ENCODE measurements at places on chromosomes 2 and 18. TPM values are rescaled to one million over a fixed set of nuclear protein-coding genes. Genes with fewer than 3 reads are reported as not detected.

DNA sequence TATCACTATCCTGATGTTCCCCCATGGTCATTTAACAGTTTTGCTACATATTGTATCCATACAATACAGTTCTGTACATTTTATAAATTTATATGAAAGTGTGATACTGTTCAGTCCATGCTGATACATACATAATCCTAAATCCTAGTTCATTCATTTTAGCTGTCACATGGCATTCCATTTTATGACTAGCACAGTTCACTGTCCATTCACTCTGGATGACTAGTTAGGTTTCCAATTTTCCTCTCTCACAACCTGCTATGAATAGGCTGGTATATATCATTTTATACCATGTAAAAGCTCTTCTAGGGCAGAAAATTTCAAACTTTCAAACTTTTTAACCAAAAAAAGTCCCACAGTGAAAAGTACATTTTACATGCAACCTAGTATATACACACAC lies 15.2 kb downstream of the SMAD2 start:
- no peak for DNase-seq

DNA sequence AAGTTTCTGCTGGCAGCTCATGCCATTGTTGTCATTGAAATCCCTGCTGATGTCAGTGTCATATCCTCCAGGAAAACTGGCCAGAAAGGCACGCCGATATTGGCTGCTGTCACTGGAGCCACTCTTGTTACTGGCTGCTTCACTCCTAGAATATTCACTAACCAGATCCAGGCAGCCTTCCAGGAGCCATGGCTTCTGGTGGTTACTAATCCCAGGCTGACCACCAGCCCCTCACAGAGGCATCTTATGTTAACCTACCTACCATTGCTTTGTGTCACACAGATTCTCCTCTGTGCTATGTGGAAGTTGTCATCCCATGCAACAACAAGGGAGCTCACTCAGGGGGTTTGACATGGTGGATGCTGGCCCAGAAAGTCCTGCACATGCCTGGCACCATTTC lies 27.0 kb upstream of the MTX2 start:
- no peak for DNase-seq

GRCh38 chr2:138115666-138116065 lies 151.4 kb downstream of the HNMT start:
- no peak for DNase-seq

- peak; percentile 65 for DNase-seq
Measured at GRCh38 chr2:68404164-68404563, 39.1 kb downstream of the PLEK start.

DNA sequence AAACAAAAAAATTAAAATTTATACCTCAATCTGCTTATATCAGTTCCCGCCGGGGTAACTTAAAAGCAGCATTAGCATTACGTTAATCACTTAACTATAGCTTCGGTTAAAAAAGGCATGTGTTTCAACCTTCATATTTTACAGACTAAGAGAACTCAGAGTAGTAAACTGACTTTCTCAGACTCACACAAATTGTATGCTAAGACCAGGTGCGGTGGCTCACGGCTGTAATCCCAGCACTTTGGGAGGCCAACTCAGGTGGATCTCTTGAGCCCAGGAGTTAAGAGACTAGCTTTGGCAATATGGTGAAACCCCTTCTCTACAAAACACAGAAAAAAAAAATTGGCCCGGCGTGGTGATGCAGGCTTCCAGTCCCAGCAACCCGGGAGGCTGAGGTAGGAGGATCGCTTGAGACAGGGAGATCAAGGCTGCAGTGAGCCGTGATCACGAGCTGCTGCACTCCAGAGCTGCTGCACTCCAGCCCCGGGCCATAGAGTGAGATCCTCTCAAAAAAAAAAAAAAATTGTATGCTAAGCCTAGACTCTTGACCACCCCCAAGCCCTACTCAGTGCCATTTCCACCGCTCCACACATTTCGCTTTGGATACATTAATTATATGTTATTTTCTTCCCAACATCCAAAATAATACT lies 2.4 kb downstream of the HNRNPLL start:
- DNase-seq: no peak

DNA sequence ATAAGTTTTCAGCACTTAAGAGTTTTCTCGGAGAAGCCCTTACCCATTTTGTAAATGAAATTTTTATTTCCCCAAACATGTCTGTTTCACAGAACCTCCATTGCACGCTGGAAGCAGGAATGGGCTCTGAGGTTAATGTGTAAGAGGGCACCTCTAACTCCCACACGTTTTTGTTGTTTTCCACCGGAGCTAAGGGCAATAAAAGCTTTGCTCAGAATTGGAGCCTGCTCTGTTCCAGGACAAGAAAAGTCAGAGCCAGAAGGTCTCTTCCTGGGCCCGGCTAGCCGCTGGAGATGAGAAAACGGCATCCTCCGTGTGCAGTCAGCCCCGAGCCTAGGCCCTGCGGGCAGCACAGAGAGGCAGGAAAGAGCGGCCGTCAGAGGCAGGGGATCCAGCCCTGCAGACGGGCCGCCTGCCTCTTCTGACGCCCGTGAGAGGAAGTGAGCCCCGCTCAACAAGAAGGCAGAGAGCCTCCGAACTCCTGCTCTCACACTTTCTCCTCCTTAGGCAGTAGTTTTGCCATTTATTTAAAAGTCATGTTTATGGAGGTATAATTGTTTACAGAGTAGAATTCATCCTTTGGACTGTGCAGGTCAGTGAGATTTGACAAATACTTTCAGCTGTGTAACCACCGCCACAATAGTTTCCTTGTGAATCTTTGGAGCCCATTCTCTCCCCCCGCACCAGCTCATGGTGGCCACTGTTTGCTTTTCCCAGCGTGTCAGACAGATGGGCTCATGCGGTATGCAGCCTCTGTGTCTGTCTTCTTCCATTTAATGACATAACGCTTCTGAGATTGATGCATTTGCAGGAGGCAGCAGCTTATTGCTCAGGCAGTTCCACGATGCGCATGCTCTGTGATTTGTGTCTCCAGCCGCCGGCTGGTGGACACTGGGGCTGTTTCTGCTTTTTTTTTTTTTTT lies 117.3 kb downstream of the GALR1 start:
- no peak for DNase-seq

- no peak for DNase-seq
Measured at GRCh38 chr2:233849607-233850271, 4.6 kb downstream of the HJURP start.

- no peak for DNase-seq
Measured at GRCh38 chr18:63999871-64000270, 30.0 kb downstream of the SERPINB8 start.

DNA sequence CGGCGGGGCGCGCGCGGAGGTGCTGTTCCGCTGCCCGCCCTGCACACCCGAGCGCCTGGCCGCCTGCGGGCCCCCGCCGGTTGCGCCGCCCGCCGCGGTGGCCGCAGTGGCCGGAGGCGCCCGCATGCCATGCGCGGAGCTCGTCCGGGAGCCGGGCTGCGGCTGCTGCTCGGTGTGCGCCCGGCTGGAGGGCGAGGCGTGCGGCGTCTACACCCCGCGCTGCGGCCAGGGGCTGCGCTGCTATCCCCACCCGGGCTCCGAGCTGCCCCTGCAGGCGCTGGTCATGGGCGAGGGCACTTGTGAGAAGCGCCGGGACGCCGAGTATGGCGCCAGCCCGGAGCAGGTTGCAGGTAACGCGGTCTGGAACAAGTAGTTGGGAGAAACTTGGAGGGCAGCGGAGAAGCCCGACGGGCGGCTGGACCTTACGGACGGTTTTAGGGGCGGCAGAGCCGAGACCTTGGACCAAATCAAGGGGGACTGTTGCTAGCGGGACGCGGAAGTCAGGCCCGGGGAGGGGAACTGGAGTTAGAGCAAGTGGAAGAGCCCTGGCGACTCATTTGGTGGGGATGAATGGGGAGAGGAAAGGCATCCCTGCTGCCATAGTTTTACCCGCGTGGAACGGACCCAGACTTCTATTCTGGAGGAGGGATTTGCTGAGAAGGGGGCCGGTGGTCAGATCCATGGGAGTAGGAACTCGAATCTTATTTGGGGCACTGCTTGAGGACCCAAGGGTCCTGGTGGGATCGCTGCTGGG lies 573 bp downstream of the IGFBP2 start:
- no peak for DNase-seq

GRCh38 chr18:58359218-58359617 lies 269.7 kb downstream of the ALPK2 start:
- DNase-seq: no peak

DNA sequence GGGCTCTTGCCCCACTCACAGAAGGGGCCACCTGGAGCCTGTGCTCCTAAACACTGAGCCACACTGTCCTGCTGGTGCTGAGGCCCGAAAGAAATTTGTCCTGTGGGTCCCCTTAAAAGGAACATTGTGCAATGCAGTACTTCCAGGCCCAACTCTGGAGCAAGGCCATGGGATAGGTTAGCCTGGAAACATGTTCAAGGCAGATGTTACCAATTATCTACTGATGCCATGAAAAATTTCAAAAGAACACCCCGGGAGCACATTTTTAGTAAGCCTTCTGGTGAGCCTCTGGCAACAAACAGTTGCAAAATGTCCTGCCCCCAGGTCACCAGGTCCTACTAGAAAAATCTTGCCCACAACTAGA lies 12.3 kb upstream of the PTMA start:
- DNase-seq: no peak

GRCh38 chr2:196801674-196802261 lies 2.3 kb upstream of the GTF3C3 start:
- no peak for DNase-seq

GRCh38 chr18:61127714-61128467 lies 205.3 kb upstream of the CDH20 start:
- no peak for DNase-seq

DNA sequence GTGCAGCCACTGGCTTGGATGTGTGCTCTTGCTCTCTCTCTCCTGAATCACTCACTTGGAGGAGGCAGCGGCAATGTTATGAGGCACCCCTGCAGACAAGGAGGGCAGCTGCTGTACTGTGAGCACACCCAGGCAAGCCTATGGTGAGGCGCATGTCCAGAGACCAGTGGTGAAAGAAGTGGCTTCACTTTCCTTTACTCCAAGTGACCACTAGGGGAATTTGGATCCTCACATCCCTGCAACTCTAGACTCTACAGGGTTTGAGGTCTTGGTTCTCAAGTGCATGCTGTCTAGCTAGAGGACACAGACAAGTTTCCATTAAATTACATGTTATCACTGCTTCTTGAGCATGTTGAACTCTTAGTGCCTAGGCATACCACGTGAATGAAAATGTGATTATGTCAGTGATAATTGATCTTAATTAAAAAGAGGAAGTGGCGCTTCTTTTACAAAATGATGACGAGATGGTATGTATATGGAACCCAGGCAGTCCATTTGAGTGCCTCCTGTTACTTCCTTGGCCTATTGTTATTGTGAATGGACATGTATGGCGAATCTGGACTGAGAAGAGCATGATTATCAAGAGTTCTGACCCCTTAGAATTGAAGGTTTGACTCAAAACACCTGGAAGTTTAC lies 181.0 kb upstream of the CDH2 start:
- DNase-seq: no peak

- DNase-seq: peak; percentile 79
Measured at GRCh38 chr2:43224571-43225092, 1.8 kb downstream of the ZFP36L2 start.

GRCh38 chr2:216109962-216110614 lies 940 bp downstream of the XRCC5 start:
- DNase-seq: peak; percentile 52

DNA sequence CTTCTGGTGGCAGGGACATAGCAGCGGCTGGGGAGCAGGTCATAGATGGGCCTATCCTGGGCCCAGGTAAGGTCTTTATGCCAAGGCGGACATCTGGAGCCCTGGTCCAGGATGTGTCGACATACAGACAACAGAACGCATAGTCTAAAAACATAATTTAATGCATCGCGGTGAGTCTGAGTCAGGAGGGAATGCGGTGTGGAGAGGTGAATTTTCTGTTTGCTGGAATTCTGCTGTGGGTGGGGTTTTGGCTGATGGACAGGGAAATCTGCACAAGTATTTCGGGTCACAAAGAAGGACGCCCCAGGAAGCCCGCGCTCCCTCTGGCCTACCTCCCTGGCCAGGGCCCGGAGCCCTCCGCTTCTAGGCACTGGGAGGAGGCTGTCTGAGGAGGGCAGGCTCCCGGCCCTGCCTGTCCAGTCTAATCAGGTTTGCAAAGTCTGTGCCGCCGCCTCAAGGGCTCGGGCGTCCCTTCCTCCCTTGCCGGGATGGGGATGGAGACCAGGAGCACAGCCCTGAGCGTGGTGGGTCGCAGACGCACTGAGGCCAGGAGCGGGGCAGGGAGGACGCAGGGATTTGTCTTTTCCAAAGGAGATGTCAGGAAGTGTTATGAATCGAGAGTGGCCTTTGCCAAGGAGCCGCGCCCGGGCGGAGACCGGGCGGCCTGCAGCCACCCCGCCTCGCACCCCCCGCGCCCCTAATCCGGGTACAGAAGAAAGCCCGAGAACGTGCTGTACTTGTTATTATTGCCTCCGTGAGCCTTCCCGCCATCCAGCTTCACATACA lies 2.3 kb downstream of the C1QL2 start:
- no peak for DNase-seq

DNA sequence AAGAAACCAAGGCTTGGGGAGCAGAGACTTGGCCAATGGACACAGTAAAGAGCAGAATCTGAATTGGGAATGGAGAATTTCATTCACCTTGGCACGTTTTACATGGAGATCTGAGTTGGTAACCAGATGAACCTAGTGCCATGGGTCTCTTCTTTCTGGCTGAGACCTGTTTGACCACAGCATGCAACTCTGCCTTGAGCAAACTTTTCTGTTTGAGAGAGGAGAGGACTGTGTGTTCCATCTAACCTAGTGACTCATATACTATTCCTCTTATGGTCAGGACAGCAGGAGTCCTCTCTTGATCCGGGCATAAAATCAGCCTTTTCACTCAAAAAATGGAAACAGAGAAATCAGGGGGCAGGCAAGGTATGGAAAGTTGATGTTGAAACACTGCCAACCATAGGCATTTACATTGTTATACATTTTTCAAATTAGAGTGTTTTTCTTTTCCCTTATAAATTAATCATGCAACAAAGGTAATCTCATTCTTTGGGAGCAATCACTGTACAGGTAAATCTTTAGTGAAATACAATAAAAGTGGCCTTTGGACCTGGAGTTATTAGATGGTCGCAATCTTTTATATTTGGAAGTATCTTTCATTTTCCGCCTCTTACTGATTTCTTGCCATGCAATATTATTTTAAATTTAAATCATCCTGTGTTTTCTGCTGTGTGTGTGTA lies 86.7 kb downstream of the NRP2 start:
- DNase-seq: no peak

Gene CTLA4
- polyA plus RNA-seq: not detected

Gene AMER3
- not detected for polyA plus RNA-seq

Gene BCL2
- polyA plus RNA-seq: 34.9 TPM

Gene GCG
- not detected for polyA plus RNA-seq

Gene FN1
- not detected for polyA plus RNA-seq

Gene REG3G
- not detected for polyA plus RNA-seq

Gene GPR17
- 0.06 TPM for polyA plus RNA-seq

Gene APOB
- polyA plus RNA-seq: not detected

Gene FOXD4L1
- polyA plus RNA-seq: 0.12 TPM

Measured in B cell (primary cell).